NCI-H774 (cell line): ENCODE measurements at places on chromosomes 11 and 22.

- DNase-seq: no peak
Observed at GRCh38 chr22:28906312-28906711, 22.9 kb downstream of the ZNRF3 start.

DNA sequence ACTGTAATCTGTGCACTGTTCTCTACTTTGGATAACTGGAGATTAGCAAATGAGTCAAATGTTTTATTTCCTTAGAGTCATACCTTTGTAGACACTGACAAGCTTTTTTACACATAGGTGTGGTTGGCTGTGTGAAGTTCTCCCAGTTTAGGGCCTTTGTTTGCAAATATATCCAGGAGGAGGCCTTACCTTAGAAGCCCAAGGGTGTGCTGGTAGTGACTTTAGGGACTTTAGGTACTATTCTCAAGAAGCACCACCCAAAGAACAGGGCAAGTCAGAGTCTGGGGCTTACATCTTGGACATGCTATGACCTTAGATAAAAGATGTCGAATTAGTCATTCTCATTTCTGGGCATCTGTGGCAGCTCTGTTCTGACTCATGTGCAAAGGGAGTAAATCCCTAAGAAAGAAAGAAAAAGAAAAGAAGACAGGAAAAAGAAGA is 4.8 kb upstream of the FAR1 start:
- DNase-seq: no peak

- DNase-seq: no peak
Observed at GRCh38 chr11:103529181-103529684, 420.0 kb downstream of the DYNC2H1 start.

DNA sequence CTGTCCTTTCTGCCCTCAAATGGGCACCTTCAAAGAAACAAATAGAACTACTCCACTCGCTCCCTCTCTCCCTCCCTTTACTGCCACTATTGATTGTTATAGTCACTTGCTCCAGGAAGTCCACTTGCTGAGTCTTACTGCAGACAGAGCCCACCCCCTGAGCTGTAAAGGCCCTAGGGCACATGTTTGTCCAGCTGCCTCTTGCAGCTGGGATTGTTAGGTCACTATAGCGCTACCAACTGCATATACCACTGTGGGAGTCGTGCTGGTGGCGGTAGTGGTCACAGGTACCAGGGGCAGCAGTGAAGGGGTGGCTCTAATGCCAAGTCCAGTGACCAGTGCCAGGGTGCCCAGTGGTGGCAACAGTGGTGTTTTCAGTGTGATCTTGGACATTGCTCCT is 4.4 kb upstream of the SREBF2 start:
- DNase-seq: peak; percentile 60

- DNase-seq: no peak
Observed at GRCh38 chr11:76824980-76825725, 35.6 kb upstream of the ACER3 start.

DNA sequence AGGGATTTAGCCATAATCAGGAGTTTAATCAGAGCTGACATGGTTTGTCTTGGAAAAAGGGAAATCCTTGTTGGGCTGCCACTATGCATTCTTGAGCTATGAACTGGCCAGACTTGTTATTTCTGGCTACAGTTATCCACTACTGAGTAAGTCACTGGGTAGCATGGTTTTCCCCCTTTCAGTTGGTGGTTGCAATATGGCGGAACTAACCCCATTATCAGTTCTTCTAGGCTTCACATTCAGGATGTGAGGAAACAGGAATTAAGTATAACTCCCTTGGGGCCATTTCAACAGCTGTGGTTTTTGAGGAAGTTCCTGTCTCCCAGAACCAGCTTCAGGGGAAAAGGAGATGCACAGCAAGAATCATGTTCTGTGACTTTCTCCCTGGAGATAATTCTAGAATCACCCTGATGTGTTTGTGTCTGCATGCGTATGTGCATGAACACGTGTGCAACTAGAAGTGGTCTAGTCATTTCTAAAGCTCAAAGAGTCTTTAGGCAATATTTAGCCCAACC is 103.0 kb upstream of the CD44 start:
- no peak for DNase-seq

DNA sequence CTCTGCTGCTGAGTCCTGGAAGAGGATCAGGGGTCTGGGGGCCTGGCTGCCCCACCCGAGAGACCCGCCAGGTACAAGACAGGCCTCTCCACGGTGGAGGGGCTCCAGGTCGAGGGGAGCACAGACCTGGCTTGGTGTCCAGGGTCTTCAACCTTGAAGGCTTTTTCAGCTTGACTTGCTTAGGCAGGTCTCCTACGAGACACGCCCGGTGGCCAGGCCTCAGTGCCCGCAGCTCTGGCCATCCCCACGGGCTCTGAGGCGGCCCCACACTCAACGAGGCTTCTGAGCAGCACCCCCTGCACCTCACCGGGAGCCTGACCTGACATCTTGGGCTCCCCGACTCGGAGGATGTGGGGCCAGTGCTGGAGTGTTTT is 6.6 kb upstream of the PLXNB2 start:
- no peak for DNase-seq

GRCh38 chr11:78194490-78194889 is 5.8 kb downstream of the USP35 start:
- DNase-seq: no peak

- no peak for DNase-seq
Observed at GRCh38 chr22:44845191-44845590, 92.8 kb downstream of the ARHGAP8 start.

DNA sequence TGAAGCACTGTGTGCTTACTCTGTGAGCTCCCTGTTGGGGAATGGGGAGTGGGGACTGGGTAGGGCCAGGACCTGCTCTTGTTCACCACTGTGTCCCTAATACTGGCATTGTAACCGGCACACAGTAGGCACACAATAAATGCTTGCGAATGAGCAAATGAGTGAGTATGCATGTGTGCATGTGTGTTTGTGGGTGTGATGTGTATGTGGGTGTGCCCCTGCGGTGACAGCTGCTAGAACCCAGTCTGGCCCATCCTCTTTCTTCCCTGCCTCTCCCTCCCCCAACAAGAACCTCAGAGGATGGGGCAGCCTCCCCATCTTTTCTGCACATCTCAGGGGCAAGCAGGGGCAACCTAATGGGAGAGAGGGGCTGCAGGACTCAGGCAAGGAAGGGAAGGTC is 90.5 kb downstream of the MN1 start:
- no peak for DNase-seq

- no peak for DNase-seq
Observed at GRCh38 chr11:44731685-44732430, 5.1 kb downstream of the TSPAN18 start.

DNA sequence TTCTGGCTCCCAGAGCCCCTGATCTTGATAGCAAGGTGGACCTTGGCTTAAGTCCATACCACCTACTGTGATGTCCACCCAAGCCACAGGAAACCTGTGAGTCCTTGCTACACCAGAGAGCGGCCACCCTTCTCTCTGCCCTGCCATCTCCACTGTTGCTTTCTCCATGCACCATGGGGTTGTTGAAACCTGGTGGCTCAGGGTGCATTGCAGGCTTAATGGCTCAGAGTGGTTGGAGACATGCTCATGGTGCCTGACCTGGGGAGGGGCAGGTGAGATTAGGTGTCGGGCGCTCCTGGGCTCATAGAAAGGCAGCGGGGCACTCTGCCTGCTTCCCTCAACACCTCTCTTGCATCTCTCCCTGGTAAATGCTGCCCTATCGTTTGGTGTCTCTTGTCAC is 25.0 kb upstream of the CACNG2 start:
- DNase-seq: no peak

- DNase-seq: no peak
Observed at GRCh38 chr11:74694136-74694930, 36.9 kb downstream of the CHRDL2 start.

- no peak for DNase-seq
Observed at GRCh38 chr22:22043296-22044078, 60.9 kb upstream of the TOP3B start.

DNA sequence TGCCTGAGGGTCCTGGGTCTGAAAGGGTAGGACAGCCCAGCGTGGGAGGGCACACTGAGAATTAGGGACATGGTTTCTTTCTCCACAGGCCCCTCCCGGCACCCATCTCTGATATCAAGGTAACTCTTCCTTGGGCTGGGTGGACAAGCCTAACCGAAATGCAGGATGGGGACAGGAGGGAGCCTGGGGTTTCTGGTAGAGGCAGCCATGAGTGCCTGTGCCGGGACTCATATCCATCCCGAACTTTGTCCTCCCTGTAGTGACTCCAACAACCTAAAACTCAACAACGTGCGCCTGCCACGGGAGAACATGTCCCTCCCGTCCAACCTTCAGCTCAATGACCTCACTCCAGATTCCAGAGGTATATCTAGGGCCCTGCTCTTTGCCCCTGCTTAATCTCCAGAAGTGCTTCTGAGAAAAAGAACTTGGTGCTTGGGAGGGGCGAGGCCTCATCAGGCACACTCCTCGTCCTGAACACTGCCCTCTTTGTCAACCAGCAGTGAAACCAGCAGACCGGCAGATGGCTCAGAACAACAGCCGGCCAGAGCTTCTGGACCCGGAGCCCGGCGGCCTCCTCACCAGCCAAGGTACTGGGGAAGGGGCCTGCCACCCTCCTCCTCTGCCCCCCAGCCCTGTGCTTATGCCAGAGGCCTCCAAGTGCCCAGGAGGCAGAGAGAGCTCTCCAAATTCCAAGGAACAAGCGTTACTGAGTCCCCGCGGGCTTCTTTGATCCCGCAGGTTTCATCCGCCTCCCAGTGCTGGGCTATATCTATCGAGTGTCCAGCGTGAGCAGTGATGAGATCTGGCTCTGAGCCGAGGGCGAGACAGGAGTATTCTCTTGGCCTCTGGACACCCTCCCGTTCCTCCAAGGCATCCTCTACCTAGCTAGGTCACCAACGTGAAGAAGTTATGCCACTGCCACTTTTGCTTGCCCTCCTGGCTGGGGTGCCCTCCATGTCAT is 3.1 kb downstream of the TMEM25 start:
- DNase-seq: no peak

DNA sequence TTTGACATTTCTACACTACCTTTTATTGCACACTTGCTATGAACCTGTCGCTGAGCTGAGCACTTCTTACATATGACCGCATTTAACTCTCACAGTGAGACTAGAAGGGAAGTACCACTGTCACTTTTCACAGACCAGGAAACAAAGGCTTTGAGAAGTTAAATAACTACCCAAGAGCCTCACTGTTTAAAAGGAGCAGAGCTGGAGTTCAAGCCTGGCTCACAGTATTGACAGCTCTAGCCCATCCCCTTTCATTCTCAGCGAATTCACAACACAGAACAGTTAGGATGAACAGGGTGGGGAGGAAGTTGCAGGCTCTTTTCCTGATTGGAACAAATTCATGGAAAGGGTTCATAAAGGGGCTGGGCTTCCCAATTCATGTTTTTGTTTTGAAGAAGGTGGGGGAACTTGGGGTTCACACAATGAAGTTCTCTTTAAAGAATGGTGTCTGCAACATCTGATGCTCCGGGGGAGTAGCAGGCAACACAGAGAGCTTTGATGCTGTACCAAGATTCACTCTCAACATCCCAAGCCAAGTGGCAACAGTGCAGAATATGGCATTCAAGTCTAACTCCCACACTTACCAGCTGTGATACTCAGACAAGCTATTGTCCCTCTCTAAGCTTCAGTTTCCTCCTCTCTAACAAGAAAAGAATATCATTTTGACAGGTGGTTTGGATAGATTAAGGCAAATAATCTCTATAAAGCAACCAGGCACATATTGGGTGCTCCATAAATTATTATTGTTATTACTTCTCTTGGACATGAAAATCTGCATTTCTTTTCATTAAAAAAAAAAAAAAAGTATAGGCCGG is 17.2 kb downstream of the SCGB1A1 start:
- DNase-seq: no peak

- DNase-seq: no peak
Observed at GRCh38 chr22:36233796-36234195, 5.5 kb downstream of the APOL2 start.

DNA sequence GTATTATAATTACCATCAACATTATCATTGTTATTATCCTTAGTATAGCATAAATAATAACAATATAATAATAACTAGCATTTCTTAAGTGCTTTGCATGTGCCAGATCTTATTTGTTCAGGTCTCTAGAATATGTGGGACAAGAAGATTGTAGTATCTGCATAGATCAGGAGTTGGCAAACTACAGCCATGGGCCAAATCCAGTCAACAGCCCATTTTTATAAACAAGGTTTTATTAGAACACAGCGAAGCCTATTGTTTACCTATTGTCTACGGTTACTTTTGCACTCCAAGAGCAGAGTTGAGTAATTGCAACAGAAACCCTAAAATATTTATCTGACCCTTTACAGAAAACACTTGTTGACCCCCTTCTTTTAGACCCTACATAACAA is 81.4 kb downstream of the SLC1A2 start:
- no peak for DNase-seq

DNA sequence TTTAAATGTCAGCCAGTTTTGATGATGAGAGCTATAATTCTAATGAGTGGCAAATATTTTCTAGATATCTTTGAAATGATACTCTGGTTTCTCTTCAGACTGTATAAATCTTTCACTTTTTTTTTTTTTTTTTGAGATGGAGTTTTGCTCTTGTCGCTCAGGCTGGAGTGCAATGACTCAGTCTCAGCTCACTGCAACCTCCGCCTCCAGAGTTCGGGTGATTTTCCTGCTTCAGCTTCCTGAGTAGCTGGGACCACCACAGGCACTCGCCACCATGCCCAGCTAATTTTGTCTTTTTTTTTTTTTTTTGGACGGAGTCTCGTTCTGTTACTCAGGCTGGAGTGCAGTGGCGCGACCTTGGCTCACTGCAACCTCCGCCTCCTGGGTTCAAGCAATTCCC is 113.6 kb downstream of the TEAD1 start:
- DNase-seq: no peak

DNA sequence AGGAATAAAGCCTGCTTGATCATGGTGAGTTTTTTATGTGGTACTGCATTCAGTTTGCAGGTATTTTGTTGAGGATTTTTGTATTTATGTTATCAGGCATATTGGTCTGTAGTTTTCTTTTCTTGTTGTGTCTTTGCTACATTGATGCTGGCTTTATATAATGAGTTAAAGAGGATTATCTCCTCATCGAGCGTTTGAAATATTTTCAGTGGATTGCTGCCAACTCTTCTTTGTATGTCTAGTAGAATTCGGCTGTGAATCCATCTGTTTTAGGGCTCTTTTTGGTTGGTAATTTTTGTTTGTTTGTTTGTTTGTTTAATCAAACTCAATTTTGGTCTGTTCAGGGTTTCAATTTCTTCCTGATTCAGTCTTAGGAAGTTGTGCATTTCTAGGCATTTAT is 758.4 kb downstream of the KCNA4 start:
- no peak for DNase-seq

DNA sequence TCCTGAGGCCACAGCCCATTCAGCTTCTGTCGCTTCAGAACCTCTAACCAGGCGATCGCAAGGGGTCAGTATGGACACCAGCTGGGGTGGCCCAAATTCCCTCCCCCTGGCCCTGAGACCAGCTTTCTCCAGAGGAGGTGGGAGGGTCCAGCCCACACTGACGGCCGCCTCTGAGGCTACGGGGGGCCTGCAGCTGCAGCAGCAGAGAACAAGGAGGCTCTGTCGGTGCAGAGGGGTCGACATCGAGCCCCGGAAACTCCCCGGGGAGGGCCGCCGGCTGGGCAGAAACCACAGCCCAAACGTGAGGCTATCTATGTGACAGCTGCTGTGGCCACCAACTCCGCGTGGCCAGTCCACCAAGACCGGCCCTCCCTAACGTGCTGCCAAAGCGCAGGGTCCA is 40.8 kb downstream of the ELFN2 start:
- no peak for DNase-seq
